ENCODE measurements at places on chromosomes 2 and 18. TPM values are rescaled to one million over a fixed set of nuclear protein-coding genes. Genes with fewer than 3 reads are reported as not detected.

DNA sequence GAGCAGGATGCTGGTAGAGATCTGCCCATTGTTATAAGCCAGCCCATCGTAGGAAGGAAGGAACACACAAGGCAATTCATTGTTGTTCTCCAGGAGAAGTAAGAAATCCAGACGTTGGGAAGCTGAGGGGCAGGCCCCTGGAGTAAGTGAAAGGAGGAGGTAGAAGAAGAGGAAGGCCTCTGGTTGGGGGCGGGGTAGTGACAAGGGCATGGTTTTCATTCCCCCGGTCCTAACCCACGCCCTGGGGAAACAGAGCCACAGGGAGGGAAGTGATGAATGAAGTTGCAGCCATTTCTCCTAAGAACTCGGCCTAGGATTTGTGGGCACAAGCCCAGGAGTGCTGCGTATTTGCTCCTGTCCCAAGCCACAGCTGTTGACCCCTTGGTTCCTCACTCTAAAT lies 18.0 kb downstream of the LBH start:
- no peak for DNase-seq

CNDP1 gene
- polyA plus RNA-seq, result 0.78 TPM

DNA sequence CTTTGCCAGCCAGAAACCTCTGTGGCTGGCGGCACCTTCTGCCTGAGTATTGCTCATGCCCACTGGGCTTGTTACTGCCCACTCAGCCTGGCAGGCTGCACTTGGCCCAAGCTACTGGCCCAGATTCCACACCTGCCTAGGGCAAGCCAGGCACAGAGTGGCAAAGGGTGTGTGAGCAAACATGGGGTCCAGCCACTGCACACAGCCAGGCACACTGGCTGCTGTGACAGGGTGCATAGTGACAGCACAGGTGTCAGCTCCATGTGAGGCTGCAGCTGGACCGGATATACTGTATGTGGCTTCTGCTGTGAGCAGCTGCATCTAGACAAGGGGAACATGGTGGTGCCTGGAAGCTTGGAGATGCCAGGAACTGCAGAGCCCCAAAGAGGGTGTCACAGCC lies 113.9 kb downstream of the COPS8 start:
- DNase-seq, result no peak

MTHFD2 gene
- 30.8 TPM for polyA plus RNA-seq

TWIST2 gene
- 7.6 TPM for polyA plus RNA-seq

KIF5C gene
- polyA plus RNA-seq, result 4.4 TPM

All from renal pelvis (tissue), 12 donors.